ENCODE measurements at places on chromosomes 4 and X.

- no peak for DNase-seq
Observed at GRCh38 chr4:24121395-24122175, 231.7 kb upstream of the PPARGC1A start.

GRCh38 chrX:134948333-134949241 is 42.2 kb upstream of the SMIM10 start:
- peak; percentile 38 for DNase-seq

DNA sequence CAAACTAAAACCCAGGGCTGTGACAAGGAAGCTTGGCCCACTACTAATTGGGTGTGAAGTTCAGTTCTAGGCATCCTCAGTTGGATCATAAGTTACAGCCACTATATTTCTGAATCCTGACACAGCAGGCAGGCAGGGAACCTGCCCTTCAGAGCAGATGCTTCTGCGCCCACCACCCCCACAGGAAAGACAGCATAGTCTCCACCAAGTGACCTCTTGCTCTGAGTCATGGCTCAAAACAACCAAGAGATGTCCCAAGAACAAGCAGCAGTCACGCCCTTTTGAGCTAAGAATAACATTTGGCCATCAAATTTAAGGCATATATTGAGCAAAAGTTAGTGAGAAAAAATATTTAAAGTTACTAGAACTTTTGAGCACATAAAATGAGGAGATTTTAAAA is 170.7 kb upstream of the SMARCAD1 start:
- DNase-seq = no peak

DNA sequence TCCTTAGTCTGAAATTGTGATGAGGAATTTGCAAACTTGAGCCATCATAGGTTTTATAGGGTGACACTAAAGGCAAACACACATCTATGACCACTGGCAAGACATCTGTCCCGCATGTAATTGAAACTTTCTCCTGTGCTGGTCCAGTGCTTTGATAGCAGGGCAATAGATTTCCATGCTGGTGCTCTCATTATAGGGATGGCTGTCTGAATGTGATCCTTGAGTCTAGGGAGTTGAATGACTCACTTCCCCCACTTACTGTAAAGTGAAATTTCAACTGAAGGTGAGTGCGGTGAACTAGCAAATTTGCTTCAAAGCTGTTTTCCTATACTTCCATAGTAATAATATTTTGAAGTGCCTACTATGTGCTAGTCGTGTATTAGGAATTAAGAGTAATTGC is 1630.0 kb downstream of the STIM2 start:
- DNase-seq = peak; percentile 1

DNA sequence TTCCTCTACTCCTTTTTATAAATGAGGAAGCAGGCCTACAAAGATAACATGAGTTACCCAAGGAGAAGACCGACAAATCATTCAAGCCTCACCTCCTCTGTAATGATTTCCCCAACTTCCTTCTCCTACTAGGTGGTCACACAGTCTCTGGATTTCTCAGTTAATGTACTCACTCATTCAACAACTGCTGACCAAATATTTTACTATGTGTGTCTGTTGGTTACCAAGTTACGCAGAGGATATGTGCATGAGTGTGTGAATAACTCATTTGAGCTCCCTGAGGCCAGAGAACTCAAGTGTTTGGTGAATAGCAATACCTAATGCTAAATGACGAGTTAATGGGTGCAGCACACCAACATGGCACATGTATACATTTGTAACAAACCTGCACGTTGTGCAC is 10.4 kb downstream of the CASK start:
- DNase-seq = peak; percentile 33

- no peak for DNase-seq
Observed at GRCh38 chr4:27057662-27058061, 197.0 kb downstream of the STIM2 start.

DNA sequence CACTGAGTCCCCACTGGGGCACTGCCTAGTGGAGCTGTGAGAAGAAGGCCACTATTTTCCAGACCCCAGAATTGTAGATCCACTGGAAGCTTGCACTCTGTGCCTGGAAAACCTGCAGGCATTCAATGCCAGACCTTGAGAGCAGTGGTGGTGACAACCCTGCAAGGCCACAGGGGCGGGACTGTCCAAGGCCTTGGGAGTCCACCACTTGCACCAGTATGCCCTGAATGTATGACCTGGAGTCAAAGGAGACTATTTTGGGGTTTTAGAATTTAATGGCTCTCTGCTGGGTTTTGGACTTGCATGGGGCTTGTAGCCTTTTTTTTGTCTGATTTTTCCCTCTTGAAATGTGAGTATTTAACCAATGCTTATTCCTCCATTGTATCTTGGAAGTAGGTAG is 145.8 kb downstream of the MSN start:
- DNase-seq = no peak

GRCh38 chr4:37687194-37687562 is 1.0 kb upstream of the RELL1 start:
- DNase-seq = no peak

DNA sequence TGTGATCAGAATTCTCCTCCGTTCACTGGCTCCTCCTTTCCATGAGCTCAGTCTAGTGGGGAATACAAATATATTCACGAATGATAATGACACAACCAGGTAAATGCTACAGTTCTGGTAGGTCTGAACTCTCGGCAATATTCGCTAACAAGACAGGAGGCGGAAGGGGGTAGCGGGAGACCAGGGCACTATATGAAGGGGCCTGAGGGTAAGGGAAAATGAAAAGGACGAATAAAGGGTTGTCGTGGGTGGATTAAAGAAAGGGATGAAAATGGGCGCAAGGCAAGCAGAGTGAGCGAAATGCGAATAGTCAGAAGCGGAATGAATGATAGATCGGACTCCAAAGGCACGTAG is 743 bp downstream of the NKAP start:
- no peak for DNase-seq

DNA sequence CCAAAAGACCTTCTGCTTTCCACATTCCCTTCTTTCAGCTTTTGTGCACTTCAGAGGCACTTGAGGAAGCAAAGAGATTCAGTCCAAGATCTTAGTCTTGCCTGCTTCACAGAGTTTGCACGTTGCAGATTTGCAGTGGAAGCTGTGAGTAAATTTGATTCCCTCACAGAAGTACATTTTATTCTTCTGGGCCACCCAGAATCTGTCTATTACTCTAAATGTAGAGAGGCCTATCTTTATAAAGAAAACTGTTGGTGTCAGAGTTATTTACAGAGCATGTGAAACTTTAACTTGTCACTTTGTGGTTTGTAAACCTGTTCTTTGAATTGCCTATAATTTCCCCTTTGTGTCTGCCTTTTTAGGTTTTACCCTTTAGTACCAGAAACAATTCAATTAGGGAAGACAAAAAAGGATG is 15.5 kb downstream of the SPRY1 start:
- no peak for DNase-seq

DNA sequence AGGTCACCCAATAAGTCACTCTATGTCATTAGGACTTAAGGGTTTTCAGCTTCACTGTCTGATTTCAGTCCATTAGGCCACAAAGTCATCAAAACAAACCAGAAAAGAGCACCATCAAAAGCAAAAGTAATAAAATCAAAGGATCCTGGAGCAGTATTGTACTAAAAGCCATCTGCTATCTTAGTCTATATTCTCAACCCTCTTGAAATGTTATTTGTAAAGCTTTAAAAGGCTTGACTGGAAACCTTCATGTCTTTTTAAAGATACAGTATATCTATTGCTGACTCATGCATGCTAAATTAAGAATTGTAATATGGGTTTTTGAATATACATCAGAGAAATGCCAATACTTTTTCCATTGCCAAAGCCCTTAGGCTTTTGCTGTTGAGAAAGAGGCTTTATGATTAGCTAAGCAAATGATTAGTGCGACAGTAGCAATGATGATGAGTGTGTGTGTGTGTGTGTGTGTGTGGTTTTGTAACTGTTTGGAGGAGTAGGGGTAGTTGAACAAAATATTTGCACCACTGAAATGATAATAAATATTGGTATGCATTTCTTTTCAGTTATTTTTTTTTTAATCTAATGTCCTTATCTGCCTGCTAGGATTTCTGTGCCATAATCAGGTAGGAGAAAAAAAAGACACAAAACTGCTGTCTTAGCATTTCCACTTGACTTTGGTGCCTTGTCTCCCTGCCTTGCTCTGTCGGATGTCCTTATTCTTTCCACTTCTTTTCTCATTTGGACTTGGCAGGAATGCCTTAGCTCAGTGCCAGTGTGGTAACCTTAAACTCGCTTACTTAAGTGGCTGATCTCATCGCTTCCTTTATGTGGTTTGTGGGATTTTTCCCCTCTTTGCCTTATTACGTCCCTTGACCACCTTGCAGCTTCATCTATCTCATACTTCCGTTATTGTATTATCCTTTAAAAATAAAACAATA is 119.7 kb downstream of the PCDH7 start:
- DNase-seq = peak; percentile 89

DNA sequence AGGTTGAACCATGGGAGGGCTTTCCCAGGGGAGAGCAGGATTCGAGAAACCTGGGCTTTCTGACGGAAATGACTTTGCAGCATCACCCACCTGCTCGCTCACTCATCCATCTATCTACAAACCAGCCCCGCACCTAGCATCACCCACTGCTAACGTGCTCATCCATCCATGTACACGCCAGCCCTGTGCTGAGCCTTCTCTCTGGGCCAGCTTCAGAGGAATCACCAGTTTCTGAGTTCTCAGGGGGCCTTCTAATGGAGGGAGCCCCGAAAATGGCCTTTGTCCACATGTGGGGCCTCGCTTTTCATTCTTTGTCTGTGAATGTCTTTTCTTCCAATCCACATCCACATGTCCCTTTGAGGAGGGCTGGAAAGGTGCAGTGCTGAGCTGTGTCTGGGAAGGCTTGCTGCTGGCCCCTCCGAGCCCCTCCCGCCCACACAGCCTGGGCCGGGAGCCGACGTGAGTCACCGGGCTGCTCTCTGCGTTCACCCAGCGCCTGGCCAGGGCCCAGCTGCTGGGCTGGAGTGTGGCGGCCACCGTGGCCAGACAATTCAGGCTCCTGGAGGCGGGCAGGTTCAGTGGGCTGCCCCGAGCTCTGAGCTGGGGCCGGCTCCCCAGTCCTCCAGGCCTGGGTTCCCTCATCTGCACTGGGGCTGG is 14.7 kb downstream of the SORCS2 start:
- DNase-seq = peak; percentile 98

DNA sequence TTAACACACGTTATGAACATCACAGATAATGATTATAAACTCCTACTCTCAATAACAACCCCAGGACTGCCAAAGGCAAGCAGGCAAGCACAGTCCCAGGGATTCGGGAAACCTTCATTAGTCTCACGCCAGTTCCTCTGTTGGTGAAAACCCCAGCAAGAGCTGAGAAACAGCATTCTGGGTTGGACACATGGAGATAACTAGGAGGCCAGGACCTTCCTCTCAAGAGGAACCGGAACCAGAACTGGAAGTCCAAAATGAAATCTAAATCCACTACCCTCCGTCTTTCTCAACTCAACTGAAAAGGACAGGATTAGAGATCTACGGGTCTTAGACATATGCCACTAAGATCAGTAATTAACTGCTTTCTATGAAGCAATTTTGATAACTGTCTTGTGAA is 3.8 kb downstream of the VEGFC start:
- no peak for DNase-seq

DNA sequence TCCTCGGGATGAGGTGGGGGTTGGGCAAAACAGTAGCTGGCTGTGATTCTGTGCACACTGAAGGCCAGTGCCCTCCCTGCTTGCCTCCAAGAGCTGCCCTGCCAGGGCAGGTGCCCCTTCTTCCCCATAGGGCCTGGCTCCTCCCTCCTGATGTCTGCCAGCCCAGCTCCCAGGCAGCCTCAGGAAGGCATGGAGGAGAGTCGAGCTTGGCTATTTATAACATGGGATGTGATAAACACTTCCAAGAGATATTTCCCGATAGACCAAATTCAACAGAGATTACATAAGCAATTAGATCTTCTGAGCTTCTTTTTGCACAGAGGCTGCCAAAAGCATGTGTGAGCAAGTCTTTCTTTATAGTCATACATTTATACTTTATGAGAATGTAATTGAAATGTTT is 45.3 kb upstream of the PJA1 start:
- no peak for DNase-seq

DNA sequence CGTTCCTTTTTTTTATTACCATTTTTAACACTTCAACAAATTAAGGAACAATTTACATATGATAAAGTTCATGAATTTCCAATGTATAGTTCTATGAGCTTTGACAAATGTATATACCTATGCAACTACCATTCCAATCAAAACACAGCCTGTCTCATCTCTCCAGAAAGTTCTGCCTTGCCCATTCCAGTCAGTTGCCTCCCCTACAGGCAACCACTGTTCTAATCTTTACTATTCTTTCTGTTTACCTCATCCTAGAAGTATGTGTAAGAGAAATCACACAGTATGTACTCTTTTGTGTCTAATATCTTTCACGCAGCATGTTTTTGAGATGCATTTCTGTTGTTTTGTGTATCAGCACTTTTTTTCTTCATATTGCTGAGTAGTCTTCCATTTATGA is 224.9 kb downstream of the KIT start:
- DNase-seq = peak; percentile 46

- DNase-seq = peak; percentile 85
Observed at GRCh38 chr4:151806511-151806927, 45.7 kb upstream of the GATB start.

All from astrocyte of the hippocampus (primary cell).